Activated naive CD4-positive, alpha-beta T cell treated with anti-CD3 and anti-CD28 coated beads, Interleukin-2, amount 10 ng/mL, durations not matched to agents 7 days and 5 days (primary cell): ENCODE measurements at places on chromosomes 3 and 15.

GRCh38 chr3:158121295-158121694 is 11.4 kb downstream of the RSRC1 start:
- DNase-seq: no peak

DNA sequence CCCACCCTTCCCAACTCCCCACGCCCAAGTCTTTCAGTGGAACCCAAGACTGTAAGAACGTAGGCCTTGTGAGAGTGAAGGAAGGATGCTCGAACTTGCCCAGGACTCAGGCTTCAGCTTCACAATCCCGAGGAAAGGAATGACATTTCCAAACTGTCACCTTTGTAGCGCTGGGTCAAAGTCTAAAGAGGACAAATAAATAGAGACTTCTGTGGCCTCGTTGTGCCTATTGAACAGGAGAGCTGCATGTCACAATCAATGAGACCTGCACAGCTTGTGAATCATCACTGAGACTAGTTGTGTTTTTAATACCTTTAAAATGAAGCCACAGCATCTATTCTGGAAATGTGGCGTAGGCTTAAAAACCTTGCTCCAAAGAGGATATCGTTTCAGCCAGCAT is 222.8 kb upstream of the ST8SIA2 start:
- DNase-seq: no peak

GRCh38 chr3:183046883-183047282 is 52.4 kb downstream of the MCCC1 start:
- DNase-seq: no peak

DNA sequence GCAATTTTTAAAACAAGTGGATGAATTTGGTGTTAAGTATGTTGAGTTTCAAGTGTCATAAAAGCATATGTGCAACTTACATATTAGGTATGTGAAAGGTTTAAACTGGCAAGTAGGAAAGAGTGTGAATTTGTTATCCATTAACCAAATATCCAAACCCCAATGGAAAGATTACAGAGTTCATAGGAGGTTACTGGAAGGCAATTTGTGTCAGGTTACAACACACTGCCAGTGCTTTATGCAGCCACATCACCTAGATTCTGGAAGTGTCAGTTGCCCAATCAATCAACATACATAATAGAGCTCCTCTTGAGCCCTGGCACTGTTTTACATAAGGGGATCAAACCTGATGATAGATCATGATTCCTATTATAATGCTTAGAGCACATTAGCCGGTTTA is 261.0 kb downstream of the ROBO1 start:
- DNase-seq: no peak
